ENCODE measurements at places on chromosomes 11 and 22.

DNA sequence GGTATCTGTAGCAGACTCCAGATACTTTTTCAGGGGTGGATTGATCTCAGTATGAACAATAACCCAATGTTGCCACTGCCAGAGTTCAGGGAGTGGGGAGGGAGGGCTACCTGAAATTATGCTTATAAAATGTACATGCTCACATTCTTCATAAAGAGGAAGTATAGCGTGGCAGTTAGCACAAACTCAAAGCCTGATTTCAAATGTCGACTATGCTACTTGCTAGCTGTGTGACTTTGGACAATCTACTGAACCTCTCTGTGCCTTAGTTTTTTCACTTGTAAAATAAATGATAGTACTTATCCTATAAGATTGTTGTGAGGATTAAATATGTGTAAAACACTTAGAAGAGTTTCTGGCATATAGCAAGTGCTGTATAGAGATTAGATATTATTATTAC, 26.5 kb upstream of the POU2AF1 start:
- DNase-seq, result no peak

GRCh38 chr11:46679241-46680163, 20.9 kb downstream of the ARHGAP1 start:
- DNase-seq, result no peak

DNA sequence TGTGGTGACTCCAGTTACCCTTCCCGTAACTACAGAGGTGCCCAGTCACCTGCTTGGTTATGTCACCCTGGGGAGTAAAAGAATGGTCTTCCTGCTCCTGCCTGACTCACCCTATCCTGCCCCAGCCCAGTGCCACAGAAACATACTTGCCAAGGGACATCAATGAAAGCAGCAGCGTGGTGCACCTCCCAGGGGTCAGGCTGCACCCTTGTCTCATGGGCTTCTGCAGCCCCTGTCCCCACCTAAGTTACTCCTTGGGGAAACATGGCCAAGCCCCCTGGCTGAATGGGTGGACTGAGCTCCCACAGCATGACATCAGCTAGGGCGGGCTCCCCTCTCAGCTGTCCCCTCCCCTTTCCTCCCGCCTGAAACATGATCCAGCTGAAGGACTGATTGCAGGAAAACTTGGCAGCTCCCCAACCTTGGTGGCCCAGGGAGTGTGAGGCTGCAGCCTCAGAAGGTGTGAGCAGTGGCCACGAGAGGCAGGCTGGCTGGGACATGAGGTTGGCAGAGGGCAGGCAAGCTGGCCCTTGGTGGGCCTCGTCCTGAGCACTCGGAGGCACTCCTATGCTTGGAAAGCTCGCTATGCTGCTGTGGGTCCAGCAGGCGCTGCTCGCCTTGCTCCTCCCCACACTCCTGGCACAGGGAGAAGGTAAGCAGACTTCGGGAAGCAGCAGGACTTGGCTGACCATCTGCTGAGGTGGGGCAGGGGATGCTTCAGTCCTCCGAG, at the start of gene HTR3A:
HTR3A (plus strand) TSS at position 368 of the 730 bp plus-strand sequence; CDS start at position 586, 218 bp downstream.
- DNase-seq, result no peak

- no peak for DNase-seq
These were observed 83.4 kb downstream of the WNT7B start for GRCh38 chr22:45893516-45893915.

DNA sequence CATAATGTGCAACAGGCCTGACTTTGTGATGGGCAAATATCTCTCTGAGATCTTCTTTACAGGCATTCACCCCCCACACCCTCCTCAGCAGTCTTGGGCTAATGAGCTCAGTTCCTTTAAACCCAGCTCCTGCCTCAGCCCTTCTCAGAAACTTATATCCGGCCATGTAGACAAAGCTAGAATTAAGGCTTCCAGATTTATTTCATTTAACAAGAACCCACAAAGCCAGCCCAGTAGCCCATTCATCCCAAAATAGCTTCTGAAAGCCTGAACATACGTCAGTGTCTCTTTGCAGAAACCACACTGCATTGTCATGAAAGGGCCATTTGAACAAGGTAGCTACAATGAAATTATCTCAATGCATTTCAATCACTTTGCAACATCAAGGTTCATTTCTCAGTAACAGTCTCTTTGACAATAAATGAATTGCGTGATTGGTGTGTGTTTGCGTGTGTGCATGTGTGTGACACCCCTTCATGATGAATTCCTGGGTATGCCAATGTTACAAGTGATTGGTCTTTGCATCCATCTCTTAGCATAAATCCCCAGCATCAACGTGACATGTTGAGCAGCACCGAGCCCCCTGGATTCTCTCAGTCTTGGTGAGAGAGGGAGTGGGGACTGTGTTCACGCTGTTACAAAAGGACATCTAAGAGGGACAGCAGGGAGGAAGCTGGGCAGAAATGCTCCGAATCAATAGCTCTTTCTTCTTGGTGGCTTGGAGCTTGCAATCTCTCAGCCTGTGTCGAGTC, 299.6 kb downstream of the KIRREL3 start:
- DNase-seq, result no peak

GRCh38 chr11:77151804-77152509, 23.9 kb downstream of the MYO7A start:
- no peak for DNase-seq

DNA sequence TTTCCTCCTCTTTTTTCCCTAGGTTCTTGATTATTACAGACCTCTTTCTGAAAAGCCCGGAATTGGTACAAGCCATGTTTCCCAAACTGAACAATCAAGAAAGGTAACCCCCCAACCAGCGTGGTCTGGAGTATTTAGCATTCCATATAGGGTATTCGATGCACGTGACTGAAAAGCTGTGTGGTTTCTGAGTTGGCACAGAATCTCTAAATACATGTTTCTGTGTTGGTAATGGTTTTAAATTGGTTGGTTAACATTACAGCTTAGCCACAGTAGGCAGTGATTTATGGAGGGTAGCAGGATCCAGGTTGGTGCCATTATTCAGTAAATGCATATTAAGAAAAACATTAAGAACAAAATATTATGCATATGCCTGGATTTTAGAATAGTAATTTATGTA, 46.8 kb downstream of the ATXN10 start:
- no peak for DNase-seq

GRCh38 chr11:48083421-48083820, 103.1 kb downstream of the PTPRJ start:
- DNase-seq, result no peak

- DNase-seq, result no peak
These were observed 252.0 kb downstream of the CTTN start for GRCh38 chr11:70650075-70650909.

GRCh38 chr22:49503896-49504521, 323.7 kb downstream of the BRD1 start:
- no peak for DNase-seq

DNA sequence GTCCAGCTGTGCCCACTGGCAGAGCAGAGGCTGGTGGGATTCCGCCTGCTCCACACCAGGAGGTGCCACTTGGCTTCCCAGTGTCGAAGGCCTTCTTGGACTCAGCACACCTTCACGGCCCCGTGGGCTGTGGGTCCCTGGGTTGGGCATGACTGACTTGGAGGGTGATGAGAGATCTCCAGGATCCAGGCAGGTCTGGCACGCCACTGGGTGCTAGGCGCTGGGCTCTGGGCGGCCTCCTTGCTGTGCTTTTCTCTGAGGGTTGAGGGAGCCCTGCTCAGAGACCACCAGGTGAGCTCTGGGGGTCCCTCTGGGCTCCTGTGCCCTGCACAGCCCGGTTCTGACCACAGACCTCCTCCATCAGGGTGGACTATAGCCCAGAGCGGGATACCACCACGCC, 12.3 kb downstream of the LRP5 start:
- no peak for DNase-seq
